ENCODE measurements at places on chromosomes 4 and X. TPM values are rescaled to one million over a fixed set of nuclear protein-coding genes. Genes with fewer than 3 reads are reported as not detected.

The JADE3 gene
- 11.3 TPM for total RNA-seq

The DGAT2L6 gene
- not detected for total RNA-seq

The TLR7 gene
- not detected for total RNA-seq

The MAP7D2 gene
- total RNA-seq = 6.3 TPM

The EMCN gene
- total RNA-seq = not detected

Measured in A549 treated with dexamethasone at 1 μM for 4 hours (cell line).